Activated T-cell treated with anti-CD3 and anti-CD28 coated beads, Interleukin-2, amount 50 U/mL, for 24 hours (primary cell): ENCODE measurements at places on chromosomes 7 and 10.
A peak's percentile ranks its signal among the peaks of the same experiment; 100 is the strongest.

- DNase-seq = no peak
Measured at GRCh38 chr7:155377838-155378579, 79.9 kb upstream of the EN2 start.

- DNase-seq = no peak
Measured at GRCh38 chr7:113085781-113086390, 741 bp downstream of the GPR85 start.

DNA sequence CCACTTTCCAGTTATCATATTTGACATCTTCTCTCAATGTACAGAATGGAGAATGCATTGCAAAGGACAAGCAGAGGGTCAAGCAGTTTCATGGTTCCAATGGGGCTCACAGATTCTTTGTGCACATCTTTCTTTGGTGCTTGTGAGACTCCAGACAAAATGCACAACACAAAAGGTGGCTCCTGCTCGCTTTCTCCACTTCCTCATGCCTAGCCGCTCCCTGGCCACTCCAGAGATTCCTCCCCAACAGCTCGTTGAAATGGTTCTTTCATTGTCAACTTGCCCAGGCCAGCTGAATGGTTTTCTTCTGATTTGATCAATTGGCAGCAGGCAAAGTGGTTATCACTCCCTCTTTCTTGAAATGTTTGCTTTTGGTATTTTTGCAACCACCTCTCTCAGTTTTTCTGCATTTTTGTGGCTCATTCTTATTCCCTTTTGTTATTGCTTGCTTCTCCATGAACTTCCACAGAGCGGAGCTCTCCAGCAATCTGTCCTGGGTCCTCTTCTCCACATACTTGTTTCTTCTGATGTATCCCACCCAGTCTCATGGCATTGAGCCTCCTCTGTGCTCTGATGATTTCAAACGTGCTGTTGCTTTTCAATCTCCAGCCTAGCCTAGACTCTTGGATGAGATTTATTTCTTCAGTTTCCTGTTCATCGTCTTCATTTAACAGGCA, 507.8 kb upstream of the MKI67 start:
- no peak for DNase-seq

GRCh38 chr7:150389532-150389816, 10.3 kb downstream of the ZNF775 start:
- DNase-seq = no peak

DNA sequence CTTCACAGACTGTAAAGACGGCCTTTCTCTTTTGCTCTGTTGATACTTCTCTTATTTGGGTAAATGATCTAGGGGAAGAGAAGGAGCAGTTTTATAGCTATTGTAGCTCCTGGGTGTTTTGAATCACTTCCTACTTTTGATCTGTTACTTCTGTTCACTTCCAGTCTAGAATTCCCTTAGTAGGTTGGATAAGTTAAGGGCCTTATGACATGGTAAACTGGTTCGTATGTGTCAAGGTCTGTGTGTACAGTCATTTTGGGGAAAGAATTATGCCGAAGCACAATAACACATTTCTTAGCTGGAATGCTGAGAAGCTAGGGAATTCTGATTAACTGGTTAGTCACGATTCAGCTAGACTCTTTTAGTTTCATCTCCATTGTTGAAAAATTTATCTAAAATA, 8.1 kb downstream of the DENND10 start:
- no peak for DNase-seq

GRCh38 chr7:128446306-128446705, 9.4 kb upstream of the HILPDA start:
- DNase-seq = no peak

DNA sequence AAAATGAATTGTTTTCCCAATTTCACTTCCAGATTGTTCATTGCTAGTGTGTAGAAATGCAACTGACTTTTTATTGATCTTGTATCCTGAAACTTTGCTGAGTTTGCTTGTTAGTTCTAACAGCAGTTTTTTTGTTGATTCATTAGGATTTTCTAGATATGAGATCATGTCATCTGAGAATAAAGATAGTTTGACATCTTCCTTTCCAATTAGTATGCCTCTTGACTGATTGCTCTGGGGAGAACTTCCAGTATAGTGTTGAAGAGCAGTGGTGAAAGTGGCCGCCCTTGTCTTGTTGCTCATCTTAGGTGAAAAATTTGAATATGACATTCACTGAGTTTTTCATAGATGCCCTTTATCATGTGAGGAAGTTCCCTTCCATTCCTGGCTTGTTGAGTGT, 11.9 kb upstream of the SUN1 start:
- DNase-seq = no peak

GRCh38 chr7:88191911-88192310, 27.9 kb downstream of the SRI start:
- DNase-seq = no peak

DNA sequence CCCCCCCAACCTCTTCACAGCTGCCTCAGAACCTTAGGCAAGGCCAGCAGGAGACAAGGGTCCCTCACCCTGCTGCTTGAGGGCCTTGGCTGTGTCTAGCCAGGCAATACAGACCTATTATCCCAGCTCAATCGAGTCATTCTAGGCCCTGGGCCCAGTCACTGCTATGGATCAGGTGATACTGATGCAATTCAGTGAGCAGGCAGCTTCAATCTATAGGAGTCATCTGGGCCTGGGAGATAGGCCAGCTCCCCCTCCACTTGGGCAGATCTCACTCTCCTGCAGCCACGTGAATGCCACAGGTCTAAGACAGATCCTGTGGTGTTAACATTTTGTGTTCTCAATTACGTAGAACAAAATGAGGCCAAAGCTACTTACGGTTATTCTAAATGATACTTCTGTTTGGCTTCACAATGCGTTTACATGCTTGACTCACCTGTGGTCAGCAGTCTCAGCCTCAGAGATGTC, 68.0 kb upstream of the LRRC4 start:
- DNase-seq = no peak

DNA sequence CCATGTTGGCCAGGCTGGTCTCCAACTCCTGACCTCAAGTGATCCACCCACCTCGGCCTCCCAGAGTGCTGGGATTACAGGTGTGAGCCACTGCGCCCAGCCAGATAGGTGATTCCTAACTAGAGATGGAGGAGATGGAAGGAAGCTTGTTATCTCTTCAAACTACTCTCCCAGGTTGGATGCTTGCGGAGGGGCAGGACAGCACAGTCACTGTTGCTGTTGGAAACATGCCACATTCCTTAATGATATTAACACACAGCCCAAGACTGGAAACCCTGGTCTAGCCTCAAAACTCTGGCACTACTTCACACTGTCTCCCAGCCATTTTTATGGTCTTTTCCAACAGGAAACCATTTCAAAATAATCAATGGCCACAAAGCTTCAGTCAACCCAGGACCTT, 468.8 kb upstream of the NRP1 start:
- DNase-seq = no peak

- no peak for DNase-seq
Measured at GRCh38 chr10:133030781-133031180, 56.9 kb upstream of the ADGRA1 start.

DNA sequence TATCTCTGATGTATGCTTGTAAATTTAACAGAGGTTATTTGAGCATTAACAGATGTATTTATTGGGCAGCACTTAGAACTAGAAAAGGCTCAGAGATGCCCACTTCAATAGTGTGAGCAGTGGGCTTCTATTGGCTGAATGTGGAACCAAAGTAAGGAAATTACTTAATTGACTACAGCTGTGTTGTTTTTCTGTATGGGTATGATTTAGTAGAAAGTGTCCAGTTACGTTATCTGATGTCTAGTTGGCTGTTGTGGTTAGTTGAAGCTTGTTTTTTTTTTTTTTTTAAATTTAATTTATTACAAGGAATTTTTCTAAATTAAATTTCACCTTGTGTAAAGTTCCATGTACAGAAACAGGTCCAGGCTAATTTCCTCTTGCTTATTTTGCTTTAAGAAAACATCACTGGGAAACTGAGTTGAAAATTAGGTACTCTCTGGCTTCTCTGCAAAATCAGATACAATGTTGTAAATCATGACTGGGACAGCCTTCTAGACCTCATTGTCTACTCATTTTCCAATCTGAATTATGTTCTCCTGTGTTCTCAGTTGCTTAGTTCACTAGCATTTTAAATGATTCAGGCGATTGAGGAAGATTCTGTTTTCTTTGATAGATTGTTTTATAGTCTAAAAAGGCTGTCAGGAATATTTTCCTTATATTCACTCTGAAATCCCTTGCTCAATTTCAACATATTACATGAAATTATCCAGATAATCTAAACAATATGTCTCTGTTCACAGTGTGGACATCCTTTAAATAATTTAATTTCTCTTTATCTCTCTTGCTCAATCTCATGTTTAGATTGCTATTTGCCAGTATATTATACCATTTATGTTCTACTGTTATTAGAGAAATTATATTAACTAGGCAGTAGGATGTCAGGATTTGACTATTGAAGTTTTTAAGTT, 53.0 kb downstream of the PHF14 start:
- no peak for DNase-seq

GRCh38 chr10:52357971-52358370, 43.9 kb downstream of the DKK1 start:
- DNase-seq = no peak

GRCh38 chr7:28328146-28328545, 84.2 kb upstream of the CREB5 start:
- no peak for DNase-seq

- peak; percentile 46 for DNase-seq
Measured at GRCh38 chr10:119608316-119609155, 11.8 kb upstream of the TIAL1 start.

DNA sequence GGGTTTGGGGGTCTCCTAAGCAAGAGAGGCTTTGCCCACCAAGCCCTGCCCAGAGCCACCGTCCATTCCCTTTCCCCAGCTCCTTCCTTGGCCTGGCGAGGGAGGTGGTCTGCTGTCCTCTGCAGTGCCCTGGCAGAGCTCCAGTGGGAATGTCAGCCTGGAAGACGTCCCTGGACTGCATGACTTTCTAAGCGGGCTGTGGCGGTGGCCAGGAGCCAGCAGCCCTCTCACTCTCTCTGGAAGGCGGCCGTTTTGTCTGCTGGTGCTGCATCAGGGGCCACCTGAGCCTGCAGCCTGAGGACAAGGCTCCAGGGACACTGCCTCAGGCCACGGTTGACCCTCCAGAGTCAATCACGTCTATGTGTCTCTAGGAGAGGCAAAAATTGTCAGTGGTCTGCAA, 271.0 kb downstream of the SKAP2 start:
- DNase-seq = no peak

DNA sequence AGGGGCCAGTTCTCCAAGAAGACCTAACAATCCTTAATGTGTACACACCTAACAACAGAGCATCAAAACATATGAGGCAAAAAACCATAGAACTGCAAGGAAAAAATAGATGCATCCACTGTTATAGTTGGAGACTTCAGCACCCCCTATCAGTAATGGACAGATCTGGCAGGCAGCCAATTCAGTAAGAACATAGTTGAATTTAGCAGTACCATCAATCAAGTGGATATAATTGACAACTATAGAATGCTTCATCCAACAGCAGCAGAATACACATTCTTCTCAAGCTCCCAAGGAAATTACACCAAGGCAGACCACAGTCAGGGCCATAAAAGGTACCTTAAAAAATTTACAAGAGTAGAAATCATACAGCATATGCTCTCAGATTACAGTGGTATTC, 42.2 kb downstream of the POLL start:
- DNase-seq = no peak

- DNase-seq = no peak
Measured at GRCh38 chr7:118072893-118073674, 110.9 kb upstream of the LSM8 start.

- no peak for DNase-seq
Measured at GRCh38 chr10:80068270-80068669, 10.2 kb upstream of the TMEM254 start.

GRCh38 chr7:84949067-84949466, 237.8 kb downstream of the SEMA3D start:
- DNase-seq = no peak

DNA sequence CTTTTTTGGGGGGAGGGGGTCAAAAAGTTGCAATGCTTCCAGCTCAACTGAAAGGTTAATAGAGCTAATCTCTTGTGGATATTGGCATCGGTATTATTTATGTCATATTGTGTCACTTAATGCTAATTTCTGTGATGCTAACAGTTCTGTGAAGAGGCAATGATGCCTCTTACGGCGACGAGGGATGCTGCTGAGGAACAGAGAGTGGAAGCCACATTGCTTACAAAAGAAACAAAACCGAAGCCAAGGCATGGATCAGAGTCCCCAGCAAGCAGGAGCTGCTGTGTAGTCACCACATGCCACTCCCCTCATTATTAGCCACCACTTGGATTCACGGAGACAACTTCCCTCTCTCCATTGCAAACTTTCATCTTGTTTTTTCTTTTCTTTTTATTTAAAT, 536.5 kb upstream of the MGMT start:
- no peak for DNase-seq

- DNase-seq = no peak
Measured at GRCh38 chr10:3401491-3401938, 228.9 kb upstream of the PITRM1 start.

GRCh38 chr7:68238204-68238805, 1241.7 kb downstream of the TYW1 start:
- DNase-seq = no peak

DNA sequence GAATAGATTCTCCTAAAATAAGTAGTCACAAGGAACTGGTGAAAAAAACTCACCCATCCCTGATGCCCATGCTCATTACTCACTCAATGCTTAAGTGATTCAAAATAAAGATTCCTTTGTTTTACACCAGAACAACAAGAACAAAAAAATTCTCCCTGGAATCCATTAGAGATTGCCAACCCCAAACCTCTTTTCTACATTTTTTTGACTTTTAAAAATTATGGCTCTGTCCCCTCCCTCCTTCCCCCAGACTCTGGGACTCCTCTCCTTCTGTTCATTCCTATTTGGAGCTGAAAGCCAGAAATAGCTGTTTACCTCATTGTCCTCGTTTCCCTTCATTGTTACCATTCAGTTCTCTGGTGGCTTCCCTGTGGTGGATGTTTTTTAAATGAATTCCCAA, 63.2 kb upstream of the FHIP2A start:
- no peak for DNase-seq

DNA sequence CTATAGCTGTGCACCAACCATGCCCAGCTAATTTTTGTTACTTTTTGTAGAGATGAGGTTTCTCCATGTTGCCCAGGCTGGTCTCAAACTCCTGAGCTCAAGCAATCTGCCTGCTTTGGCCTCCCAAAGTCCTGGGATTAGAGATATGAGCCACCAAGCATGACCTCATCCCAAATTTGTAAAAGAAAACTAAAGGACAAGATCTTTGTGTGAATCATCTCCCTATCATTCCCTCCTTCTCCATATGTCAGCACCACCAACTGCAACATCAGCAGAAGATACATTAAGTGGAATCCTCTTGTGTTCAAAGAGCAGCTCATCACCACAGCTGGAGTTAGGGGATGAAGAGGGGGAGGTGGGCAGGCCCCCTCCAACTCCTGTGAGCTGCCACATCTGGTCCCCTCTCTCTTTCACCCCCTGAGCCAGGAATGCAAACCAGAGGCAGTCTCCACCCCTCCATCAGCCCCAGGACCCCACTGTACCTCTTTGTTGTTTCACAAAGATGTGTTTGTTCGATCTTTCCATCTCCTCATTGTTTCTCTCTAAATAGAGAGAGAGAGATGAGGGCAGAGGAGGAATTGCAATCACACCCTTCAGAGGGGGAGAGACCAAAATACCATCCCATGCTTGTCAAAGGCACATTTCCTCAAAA, 47.3 kb upstream of the PIP4K2A start:
- no peak for DNase-seq

- no peak for DNase-seq
Measured at GRCh38 chr7:127689194-127689772, 37.3 kb downstream of the SND1 start.
